ENCODE measurements at places on chromosomes 3 and 15.

GRCh38 chr3:185822221-185823000 is 2.4 kb downstream of the IGF2BP2 start:
- H3K4me1 ChIP-seq, result peaks cover 5% of the 10 kb centered on the region
- DNase-seq, result no peak
- H3K36me3 ChIP-seq, result no peaks in the 10 kb centered on the region
- H3K27me3 ChIP-seq, result peaks cover 48% of the 10 kb centered on the region

- no peak for DNase-seq
- H3K27ac ChIP-seq, result no peak overlapping the region
- H3K4me3 ChIP-seq, result no peak overlapping the region
- H3K4me1 ChIP-seq, result no peaks in the 10 kb centered on the region
Observed at GRCh38 chr3:134985864-134986715, 191.0 kb downstream of the EPHB1 start.

DNA sequence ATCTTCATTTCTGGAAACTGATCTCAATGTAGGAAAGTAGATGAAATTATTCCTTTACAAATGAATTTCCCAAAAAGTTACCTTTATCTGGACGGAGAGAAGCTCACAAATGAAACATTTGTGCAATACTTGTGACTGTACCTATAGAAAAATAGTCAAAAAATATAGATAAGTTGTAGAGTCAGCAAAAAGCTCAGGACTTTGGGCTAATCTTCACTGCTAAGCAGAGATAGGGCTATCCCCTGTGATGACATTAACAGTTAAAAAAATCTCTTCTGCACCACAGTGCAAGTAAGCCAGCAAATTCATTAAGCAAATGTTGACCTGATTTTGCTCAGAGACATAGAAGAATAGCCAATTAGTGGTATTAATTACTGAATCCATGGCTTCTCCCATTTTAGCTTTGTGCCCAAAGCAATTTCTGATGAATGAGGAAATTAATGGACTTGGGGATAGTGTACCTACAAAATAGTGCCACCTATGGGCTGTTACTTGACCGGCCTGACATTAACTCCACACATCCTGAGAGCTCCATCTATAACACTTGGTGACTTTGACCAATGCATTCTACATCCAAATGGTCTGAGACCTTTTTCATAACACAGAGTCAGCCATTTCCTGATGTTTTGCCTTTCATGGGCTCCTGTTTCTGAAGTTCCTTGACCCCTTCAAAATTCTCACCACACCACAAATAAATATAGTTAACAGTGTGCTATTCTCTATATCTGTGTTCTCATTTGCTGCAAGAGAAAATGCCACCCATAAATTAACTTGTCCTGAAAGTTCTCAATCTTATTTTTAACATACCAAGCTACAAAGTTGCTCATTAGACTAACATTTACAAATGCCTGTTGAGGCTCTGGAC is 105.0 kb downstream of the SSR3 start:
- no peaks in the 10 kb centered on the region for H3K36me3 ChIP-seq
- H3K4me1 ChIP-seq, result peaks cover 2% of the 10 kb centered on the region
- no peak for DNase-seq
- H3K4me3 ChIP-seq, result no peak overlapping the region

GRCh38 chr15:48520376-48521155 is 124.9 kb downstream of the FBN1 start:
- H3K27me3 ChIP-seq, result no peaks in the 10 kb centered on the region
- no peak overlapping the region for H3K27ac ChIP-seq
- no peak for DNase-seq
- H3K4me1 ChIP-seq, result no peaks in the 10 kb centered on the region
- no peak overlapping the region for H3K4me3 ChIP-seq
- H3K36me3 ChIP-seq, result no peaks in the 10 kb centered on the region

DNA sequence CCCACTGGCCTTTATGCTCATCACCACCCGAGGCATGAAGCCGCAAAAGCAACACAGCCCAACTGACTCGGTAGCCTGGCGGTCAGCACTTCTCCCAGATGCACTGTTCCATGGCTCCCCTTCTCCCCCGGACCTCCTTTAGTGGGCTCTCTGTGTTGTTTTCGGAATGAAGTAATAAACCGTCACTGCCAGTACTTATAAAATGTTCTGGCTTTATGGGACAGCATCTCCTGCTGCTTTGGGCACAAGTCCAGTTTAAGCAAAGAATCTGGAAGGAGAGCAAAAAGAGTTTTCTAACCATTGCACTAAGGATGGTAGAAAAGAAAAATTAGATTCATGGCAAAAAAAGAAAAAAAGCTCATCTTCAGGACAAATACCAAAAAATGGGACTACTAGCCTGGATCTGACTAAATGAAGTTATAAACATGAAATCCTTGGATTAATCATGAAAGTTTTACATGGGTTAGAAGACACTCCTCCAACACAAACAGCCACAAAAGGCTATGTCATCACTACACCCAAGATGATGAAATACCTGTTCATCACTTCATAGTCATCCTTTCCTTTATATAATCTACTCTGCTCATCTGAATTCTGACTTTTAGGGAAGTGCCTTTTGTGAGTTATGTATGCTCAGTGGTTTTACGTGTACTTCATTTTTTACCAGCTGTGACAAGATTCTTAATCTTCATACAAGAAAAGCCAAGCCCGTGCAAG is 89.5 kb upstream of the UBE2E2 start:
- H3K4me1 ChIP-seq, result peaks cover 22% of the 10 kb centered on the region
- H3K27me3 ChIP-seq, result no peaks in the 10 kb centered on the region
- no peaks in the 10 kb centered on the region for H3K36me3 ChIP-seq
- H3K27ac ChIP-seq, result peak overlapping the region; percentile 70
- no peak overlapping the region for H3K4me3 ChIP-seq
- no peak for DNase-seq

- no peak for DNase-seq
- H3K36me3 ChIP-seq, result no peaks in the 10 kb centered on the region
- no peak overlapping the region for H3K27ac ChIP-seq
- no peak overlapping the region for H3K4me3 ChIP-seq
Observed at GRCh38 chr3:192957441-192958021, 39.9 kb upstream of the MB21D2 start.

- H3K4me1 ChIP-seq, result no peaks in the 10 kb centered on the region
- no peak overlapping the region for H3K27ac ChIP-seq
- H3K36me3 ChIP-seq, result no peaks in the 10 kb centered on the region
- H3K4me3 ChIP-seq, result no peak overlapping the region
Observed at GRCh38 chr3:119069725-119070124, 35.1 kb upstream of the IGSF11 start.

- no peak overlapping the region for H3K27ac ChIP-seq
- DNase-seq, result no peak
- no peaks in the 10 kb centered on the region for H3K36me3 ChIP-seq
- no peaks in the 10 kb centered on the region for H3K27me3 ChIP-seq
- no peak overlapping the region for H3K4me3 ChIP-seq
- H3K4me1 ChIP-seq, result no peaks in the 10 kb centered on the region
Observed at GRCh38 chr15:29208352-29208751, 61.3 kb downstream of the NSMCE3 start.

DNA sequence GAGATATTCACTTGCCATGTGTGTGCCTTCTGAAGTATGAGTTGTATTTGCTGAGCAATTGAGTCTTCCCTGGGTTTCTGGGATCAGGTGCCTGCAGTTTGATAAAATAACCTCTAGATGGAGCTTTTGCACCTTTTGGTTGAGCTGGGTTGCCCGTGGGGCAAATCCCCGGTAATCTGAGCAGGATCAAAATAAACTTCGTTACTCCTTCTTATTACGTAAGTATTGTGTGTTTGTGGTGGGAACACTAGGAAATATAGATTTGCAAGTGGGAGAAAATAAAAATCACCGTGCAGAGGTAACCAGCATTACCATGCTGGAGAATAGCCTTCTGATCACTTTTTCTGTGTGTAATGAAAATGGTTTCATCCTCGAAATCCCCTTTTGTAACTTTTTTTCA is 277.4 kb upstream of the NR2E3 start:
- DNase-seq, result no peak
- no peaks in the 10 kb centered on the region for H3K4me1 ChIP-seq

- no peaks in the 10 kb centered on the region for H3K4me1 ChIP-seq
- no peaks in the 10 kb centered on the region for H3K36me3 ChIP-seq
- H3K27me3 ChIP-seq, result no peaks in the 10 kb centered on the region
Observed at GRCh38 chr3:55521064-55521737, 34.1 kb upstream of the WNT5A start.

GRCh38 chr3:18766974-18767373 is 341.8 kb upstream of the SATB1 start:
- peaks cover 5% of the 10 kb centered on the region for H3K4me1 ChIP-seq
- H3K27me3 ChIP-seq, result no peaks in the 10 kb centered on the region
- H3K36me3 ChIP-seq, result no peaks in the 10 kb centered on the region
- no peak overlapping the region for H3K27ac ChIP-seq
- DNase-seq, result no peak

DNA sequence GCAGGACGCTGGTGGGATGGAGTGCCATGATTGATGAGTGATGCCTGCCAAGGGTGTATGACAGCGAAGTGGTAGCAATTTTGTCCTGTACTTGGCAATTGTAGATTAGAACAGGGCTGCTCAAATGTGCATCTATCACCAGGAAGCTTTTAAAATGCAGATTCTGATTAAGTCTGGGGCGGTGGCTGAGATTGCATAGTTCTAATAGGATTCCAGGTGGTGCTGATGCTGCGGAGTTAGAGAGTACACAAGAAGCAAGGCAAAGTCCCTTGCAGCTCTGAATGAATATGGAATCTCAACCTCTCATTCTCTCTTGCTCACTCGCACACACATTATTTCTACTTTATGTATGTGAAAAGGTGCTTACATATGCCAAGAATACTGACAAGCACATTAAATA is 670.4 kb downstream of the FHIT start:
- no peak for DNase-seq
- H3K4me3 ChIP-seq, result no peak overlapping the region
- no peaks in the 10 kb centered on the region for H3K36me3 ChIP-seq
- peaks cover 23% of the 10 kb centered on the region for H3K4me1 ChIP-seq
- no peaks in the 10 kb centered on the region for H3K27me3 ChIP-seq
- no peak overlapping the region for H3K27ac ChIP-seq

DNA sequence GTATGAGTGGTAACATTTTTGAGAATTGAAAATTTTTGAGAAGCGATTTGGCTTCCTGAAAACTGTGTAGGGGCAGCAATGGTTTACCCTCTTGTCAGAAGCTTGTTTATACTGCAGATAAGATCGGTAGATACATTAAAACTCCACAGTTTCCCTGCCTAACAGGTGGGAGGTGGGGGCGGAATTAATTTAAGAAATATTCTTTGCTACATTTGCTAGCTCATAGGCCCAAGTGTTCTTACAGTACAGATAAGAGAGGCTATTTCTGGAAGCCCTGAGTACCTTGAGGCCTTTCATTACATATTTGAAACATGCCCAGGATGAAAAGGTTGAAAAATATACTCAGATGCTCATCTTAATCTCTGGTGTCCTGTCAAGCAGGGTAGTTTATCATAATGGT is 285.5 kb downstream of the UBE2E2 start:
- H3K27ac ChIP-seq, result no peak overlapping the region
- no peaks in the 10 kb centered on the region for H3K27me3 ChIP-seq
- DNase-seq, result no peak
- H3K4me1 ChIP-seq, result peaks cover 16% of the 10 kb centered on the region
- H3K36me3 ChIP-seq, result peaks cover 24% of the 10 kb centered on the region
- no peak overlapping the region for H3K4me3 ChIP-seq

GRCh38 chr15:52716536-52716935 is 37.3 kb upstream of the ATOSA start:
- no peaks in the 10 kb centered on the region for H3K27me3 ChIP-seq
- no peaks in the 10 kb centered on the region for H3K36me3 ChIP-seq
- H3K4me3 ChIP-seq, result no peak overlapping the region

DNA sequence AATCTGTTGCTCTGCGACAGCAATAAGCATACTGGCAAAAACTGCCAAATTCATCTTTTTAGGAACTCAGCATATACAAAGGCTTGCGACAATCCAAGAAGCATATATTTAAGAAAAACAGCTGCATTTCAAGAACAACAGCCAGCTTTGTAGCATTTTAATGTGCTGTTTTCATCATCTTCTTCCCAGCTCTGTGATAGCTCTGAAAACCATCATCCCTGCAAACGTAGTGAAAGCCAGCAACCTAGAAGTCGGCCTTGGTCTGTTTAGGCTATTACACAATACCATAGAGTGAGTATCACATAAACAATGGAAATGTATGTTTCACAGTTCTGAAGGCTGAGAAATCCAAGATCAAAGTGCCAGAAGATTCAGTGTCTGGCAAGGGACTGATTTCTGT is 187.5 kb downstream of the NAALADL2 start:
- no peaks in the 10 kb centered on the region for H3K36me3 ChIP-seq
- no peak overlapping the region for H3K27ac ChIP-seq
- no peaks in the 10 kb centered on the region for H3K27me3 ChIP-seq
- H3K4me1 ChIP-seq, result no peaks in the 10 kb centered on the region
- H3K4me3 ChIP-seq, result no peak overlapping the region

DNA sequence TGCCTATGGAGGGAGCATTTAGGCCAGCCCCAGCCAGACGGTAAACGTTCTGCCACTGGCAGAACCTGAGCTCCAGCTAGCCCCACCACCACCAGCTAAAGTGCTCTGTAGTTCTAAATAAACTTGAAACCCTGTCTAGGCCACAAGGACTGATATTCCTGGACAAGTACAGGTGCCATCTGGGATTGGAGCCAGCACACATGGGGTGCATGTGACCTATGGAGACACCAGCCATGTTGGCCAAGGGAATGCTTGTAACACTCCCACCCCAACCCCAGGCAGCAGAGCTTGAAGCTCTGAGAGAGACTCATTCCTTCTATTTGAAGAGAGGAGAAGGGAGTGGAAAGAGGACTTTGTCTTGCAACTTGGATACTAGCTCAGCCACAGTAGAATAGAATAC is 284.5 kb upstream of the DCBLD2 start:
- H3K36me3 ChIP-seq, result no peaks in the 10 kb centered on the region
- no peak overlapping the region for H3K4me3 ChIP-seq
- no peaks in the 10 kb centered on the region for H3K27me3 ChIP-seq
- no peak for DNase-seq
- no peak overlapping the region for H3K27ac ChIP-seq

DNA sequence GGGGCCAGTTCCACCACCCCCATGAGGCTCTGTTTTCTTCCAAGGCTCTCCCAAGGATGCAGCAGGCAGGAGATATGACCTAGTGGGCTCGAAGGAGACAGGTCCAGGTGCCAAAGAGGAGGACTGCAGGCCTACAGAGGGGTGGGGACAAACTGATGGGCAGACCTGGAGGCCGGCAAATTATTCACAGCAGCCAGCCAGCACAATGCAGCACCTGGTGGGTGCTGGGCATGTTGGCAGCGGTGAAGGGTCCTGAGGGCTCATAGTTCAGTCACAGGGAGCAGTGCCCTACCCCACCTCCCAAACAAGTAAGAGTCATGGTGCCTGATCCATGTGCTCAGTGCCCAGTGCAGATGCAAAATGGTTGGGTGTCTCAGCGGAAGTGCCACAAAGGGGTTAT is 171.7 kb downstream of the ABHD5 start:
- no peak for DNase-seq
- no peak overlapping the region for H3K27ac ChIP-seq
- H3K4me1 ChIP-seq, result no peaks in the 10 kb centered on the region

GRCh38 chr3:139716908-139717485 is 39.2 kb upstream of the NMNAT3 start:
- no peaks in the 10 kb centered on the region for H3K27me3 ChIP-seq
- DNase-seq, result no peak
- no peak overlapping the region for H3K27ac ChIP-seq
- H3K4me1 ChIP-seq, result no peaks in the 10 kb centered on the region
- no peaks in the 10 kb centered on the region for H3K36me3 ChIP-seq

GRCh38 chr3:31891876-31892455 is 89.1 kb downstream of the OSBPL10 start:
- H3K4me3 ChIP-seq, result no peak overlapping the region
- H3K4me1 ChIP-seq, result peaks cover 94% of the 10 kb centered on the region
- H3K27ac ChIP-seq, result no peak overlapping the region
- H3K36me3 ChIP-seq, result peaks cover 26% of the 10 kb centered on the region
- DNase-seq, result no peak
- no peaks in the 10 kb centered on the region for H3K27me3 ChIP-seq

GRCh38 chr3:113629584-113630421 is 66.6 kb downstream of the USF3 start:
- H3K4me3 ChIP-seq, result peak overlapping the region; percentile 5
- H3K4me1 ChIP-seq, result peaks cover 43% of the 10 kb centered on the region
- H3K36me3 ChIP-seq, result peaks cover 40% of the 10 kb centered on the region
- H3K27ac ChIP-seq, result peak overlapping the region; percentile 75
- no peaks in the 10 kb centered on the region for H3K27me3 ChIP-seq
